Endothelial cell of coronary artery (primary cell): ENCODE measurements at places on chromosomes 3 and 15. TPM values are rescaled to one million over a fixed set of nuclear protein-coding genes. Genes with fewer than 3 reads are reported as not detected.

GASK1A gene
- total RNA-seq = 0.38 TPM in 1 of 2 replicates, not detected in the other

SH3GL3 gene
- total RNA-seq = under 0.01 TPM in 1 of 2 replicates, not detected in the other

SCAANT1 gene
- 1.2 TPM in 1 of 2 replicates, not detected in the other for total RNA-seq

TF gene
- total RNA-seq = under 0.01 and 0.36 TPM in 2 replicates

WDR76 gene
- 6.6 and 11.2 TPM in 2 replicates for total RNA-seq

WNT5A gene
- 0.09 and 0.75 TPM in 2 replicates for total RNA-seq

ANKDD1A gene
- 1.6 and 2.7 TPM in 2 replicates for total RNA-seq

SEMA6D gene
- total RNA-seq = 2.1 and 2.2 TPM in 2 replicates

CACNA1D gene
- 0.09 TPM in 1 of 2 replicates, not detected in the other for total RNA-seq
